ENCODE measurements at places on chromosomes 7 and 10. TPM values are rescaled to one million over a fixed set of nuclear protein-coding genes. Genes with fewer than 3 reads are reported as not detected.

DNA sequence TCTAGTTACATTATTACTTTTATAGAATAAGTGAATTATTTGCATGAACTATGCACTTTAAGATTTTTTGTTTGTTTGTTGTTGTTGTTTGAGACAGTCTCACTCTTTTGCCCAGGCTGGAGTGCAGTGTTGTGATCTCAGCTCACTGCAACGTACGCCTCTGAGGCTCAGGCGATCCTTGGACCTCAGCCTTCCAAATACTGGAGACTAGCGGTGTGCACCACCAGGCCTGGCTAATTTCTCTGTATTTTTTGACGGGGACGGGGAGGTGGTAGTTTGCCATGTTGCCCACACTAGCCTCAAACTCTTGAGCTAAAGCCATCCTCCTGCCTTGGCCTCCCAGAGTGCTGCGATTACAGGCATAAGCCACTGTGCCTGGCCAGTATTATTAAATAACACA lies 29.2 kb downstream of the KCND2 start:
- no peaks in the 10 kb centered on the region for H3K36me3 ChIP-seq
- H3K4me1 ChIP-seq: no peaks in the 10 kb centered on the region
- no peaks in the 10 kb centered on the region for H3K27me3 ChIP-seq
- DNase-seq: no peak
- H3K4me3 ChIP-seq: no peak overlapping the region

LIPA gene
- total RNA-seq: 41.1 TPM

FANK1 gene
- total RNA-seq: 1.4 TPM

BICC1 gene
- total RNA-seq: 0.32 TPM

IMMP2L gene
- total RNA-seq: 9.9 TPM

DNA sequence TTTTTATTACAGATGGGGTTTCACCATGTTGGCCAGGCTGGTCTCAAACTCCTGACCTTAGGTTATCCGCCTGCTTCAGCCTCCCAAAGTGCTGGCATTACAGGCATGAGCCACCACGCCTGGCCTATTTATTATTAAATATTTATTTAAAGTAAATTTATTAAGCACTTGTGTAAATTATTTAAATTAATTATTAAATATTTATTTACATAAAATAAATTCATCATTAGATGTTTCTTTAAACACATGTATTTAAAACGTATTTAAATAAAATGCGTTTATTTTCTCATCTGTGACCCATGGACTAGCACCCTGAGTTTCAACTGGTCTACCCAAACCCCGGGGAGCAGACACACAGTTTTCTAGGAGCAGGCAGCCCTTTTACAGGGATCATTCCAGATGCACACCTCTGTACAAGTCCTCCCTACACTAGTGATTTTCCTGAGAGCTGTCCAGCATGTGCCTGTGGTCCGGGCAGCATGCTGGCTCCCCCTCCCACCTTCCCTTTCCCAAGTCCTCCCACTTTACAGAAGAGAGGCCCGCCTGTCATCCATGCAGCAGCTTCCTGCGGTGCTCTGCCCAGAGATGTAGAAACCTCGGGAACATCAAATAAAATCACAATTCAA lies 89.2 kb upstream of the ATP6V0A4 start:
- no peak overlapping the region for H3K27ac ChIP-seq
- no peaks in the 10 kb centered on the region for H3K36me3 ChIP-seq
- no peaks in the 10 kb centered on the region for H3K27me3 ChIP-seq
- no peaks in the 10 kb centered on the region for H3K4me1 ChIP-seq
- no peak for DNase-seq
- no peak overlapping the region for H3K4me3 ChIP-seq

DNA sequence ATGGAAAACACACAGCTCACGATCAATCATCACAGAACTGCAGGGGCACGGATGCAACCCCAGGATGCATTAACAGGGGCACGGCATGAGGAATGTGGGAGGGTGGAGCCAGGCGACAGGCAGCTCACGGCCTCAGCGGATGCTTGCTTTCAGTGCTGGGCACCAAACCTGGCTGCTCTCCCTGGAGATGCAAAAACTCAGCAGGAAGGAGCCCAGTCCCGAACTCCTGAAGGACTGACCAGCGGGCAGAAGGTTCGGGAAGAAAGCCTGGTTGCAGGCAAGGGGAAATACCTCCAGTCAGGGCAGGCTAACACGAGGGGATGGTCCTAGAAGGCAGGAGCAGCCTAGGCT lies 66.8 kb downstream of the CHST15 start:
- no peaks in the 10 kb centered on the region for H3K4me1 ChIP-seq
- H3K36me3 ChIP-seq: no peaks in the 10 kb centered on the region
- no peak overlapping the region for H3K27ac ChIP-seq
- H3K4me3 ChIP-seq: no peak overlapping the region
- DNase-seq: no peak

COMMD3 gene
- 49.8 TPM for total RNA-seq

GRCh38 chr7:45576249-45576929 lies 2.2 kb downstream of the ADCY1 start:
- peaks cover 42% of the 10 kb centered on the region for H3K27me3 ChIP-seq
- H3K36me3 ChIP-seq: no peaks in the 10 kb centered on the region
- DNase-seq: no peak
- no peak overlapping the region for H3K27ac ChIP-seq
- H3K4me1 ChIP-seq: peaks cover 7% of the 10 kb centered on the region
- H3K4me3 ChIP-seq: no peak overlapping the region

HSPA14 gene
- 18.0 TPM for total RNA-seq

CCL24 gene
- not detected for total RNA-seq

GRCh38 chr10:78865538-78865875 lies 203.3 kb upstream of the ZMIZ1 start:
- DNase-seq: no peak
- no peak overlapping the region for H3K27ac ChIP-seq
- no peaks in the 10 kb centered on the region for H3K27me3 ChIP-seq
- peaks cover 10% of the 10 kb centered on the region for H3K4me1 ChIP-seq

DNA sequence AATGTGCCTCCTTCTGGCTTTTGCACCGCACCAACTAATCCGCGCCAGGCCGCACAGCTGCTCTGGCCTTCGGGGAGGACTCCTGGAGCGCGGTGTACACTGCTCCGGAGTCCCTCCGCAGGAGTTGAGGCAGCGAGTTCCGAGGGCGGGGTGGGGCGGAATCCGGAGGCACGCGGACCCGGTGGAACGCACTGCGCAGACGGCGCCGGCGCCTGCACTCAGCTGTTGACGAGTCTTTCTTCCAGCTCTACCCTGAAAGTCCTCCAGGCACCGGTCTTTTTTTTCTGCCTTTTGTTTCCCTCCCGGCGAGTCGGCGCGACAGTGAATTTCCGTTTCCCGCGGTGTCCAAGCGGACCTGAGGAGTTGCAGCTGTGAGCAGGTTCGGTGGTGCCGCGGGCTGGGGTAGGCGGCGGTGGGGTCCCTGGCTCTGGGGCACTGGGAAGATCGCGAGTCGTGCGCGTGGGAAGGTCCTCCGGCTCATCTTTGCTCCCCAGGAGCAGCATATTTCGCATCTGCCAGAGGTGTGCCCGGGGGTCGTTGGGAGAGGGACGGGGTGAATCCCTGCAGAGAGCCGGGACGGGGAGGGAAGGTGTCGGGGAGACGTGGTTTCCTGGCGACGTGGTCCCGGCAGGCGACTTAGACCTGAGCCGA lies 44.1 kb downstream of the SFTPD start:
- H3K36me3 ChIP-seq: no peaks in the 10 kb centered on the region
- H3K4me3 ChIP-seq: peak overlapping the region; percentile 70
- DNase-seq: peak; percentile 82
- peaks cover 5% of the 10 kb centered on the region for H3K4me1 ChIP-seq
- peak overlapping the region; percentile 55 for H3K27ac ChIP-seq

DNA sequence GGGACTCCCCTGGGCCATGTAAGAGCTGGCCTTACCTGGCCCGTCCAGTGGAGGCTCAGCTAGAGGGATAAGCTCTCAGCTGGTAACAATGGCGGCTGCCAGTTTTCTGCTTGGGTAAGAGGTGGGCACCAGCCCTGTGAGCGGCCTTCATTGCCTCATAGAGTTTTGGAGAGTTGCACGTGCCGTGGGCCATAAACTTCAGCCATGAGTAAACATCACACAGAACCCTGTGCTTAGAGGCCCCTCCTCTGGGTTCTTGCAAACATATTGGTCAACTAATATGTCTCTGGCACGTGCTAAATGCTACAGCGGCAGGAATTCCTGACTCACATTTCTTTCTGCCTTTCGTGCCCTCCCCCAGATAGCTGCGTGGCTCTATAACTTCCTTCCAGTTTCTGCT lies 103.9 kb upstream of the LEP start:
- H3K4me3 ChIP-seq: no peak overlapping the region
- H3K36me3 ChIP-seq: no peaks in the 10 kb centered on the region
- H3K4me1 ChIP-seq: peaks cover 24% of the 10 kb centered on the region
- H3K27ac ChIP-seq: no peak overlapping the region
- peaks cover 29% of the 10 kb centered on the region for H3K27me3 ChIP-seq
- peak; percentile 35 for DNase-seq

GRCh38 chr10:70507966-70508365 lies 29.4 kb downstream of the PALD1 start:
- no peak for DNase-seq
- peaks cover 31% of the 10 kb centered on the region for H3K4me1 ChIP-seq
- H3K4me3 ChIP-seq: no peak overlapping the region
- no peaks in the 10 kb centered on the region for H3K36me3 ChIP-seq
- peak overlapping the region; percentile 54 for H3K27ac ChIP-seq
- no peaks in the 10 kb centered on the region for H3K27me3 ChIP-seq

All from endothelial cell of umbilical vein (primary cell).